Activated CD4-positive, alpha-beta T cell treated with anti-CD3 and anti-CD28 coated beads for 1 hour (primary cell): ENCODE measurements at places on chromosomes 2 and 18.

GRCh38 chr2:130972410-130972809 is 120.8 kb downstream of the FAM168B start:
- DNase-seq: no peak

DNA sequence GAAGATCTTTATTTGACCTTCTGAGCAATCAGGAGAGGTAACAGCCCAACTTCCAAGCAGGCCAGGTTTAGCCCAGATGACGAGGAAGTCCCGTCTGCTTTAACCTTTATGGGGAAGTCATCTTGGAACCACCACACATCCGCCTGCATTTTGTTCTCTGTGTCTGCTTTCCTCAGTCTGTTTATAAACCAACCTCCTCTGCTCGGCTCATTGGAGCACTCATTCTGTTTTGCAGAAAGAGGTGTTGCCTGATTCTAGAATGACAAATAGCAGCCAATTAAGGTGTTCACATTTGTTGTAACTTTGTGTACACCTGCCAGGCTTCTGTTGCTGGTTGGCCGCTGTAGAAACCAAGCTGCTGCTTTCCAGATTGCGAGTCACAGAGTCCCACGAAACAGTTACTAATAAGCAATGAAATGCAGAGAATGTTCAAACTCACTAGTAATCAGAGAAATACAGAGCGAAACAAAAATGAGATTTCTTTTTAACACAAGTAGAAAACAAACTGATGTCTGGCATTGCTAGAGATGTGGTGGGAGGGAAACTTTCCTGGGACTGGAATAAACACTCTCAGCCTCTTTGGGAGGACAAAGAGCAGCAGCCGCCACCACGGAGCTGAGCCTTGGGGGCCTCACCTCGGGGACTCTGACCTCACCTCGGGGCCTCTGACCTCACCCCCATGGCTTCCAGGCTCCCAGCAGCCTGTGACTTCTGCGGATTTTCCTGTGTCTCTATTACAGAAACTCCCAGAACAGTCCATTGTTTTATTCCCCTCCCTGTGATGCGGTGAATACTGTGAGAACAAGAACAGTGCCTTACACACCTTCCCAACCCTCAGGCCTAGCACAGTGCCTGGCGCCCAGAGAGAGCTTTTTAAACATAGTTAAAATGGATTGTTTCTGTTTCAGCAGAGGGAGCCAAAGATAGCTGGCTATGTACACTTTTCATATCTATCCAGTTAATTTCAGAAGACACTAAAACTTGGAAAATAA is 64.0 kb downstream of the MBP start:
- DNase-seq: no peak

- DNase-seq: no peak
Observed at GRCh38 chr2:59385971-59386370, 1144.8 kb upstream of the FANCL start.

- DNase-seq: no peak
Observed at GRCh38 chr2:19355931-19356544, 2.4 kb downstream of the OSR1 start.

GRCh38 chr2:145106293-145106692 is 586.4 kb upstream of the ZEB2 start:
- no peak for DNase-seq

GRCh38 chr2:59342166-59342565 is 1101.0 kb upstream of the FANCL start:
- DNase-seq: no peak

GRCh38 chr2:26772064-26773001 is 8.2 kb downstream of the SLC35F6 start:
- DNase-seq: no peak

GRCh38 chr18:74284980-74285355 is 6.8 kb downstream of the CYB5A start:
- DNase-seq: no peak

GRCh38 chr2:231803501-231804138 is 17.4 kb downstream of the COPS7B start:
- no peak for DNase-seq

DNA sequence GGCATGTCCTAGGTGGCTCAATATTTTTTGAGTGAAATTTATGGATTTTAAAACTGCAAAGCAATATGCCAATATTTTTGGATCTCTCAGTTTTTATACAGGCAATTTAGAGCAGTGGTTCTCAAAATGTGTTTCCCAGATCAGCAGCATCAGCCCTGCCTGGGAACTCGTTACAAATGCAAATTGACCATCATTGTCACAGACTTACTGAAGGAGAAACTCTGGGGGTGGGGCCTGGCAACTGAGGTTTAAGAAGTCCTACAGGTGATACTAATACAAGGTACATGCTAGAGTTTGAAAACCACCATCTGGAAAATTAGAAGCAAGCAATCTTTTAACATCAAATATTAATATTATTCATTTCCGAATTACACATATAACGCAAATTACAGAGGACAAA is 215.6 kb upstream of the PID1 start:
- no peak for DNase-seq

GRCh38 chr2:7189106-7189505 is 271.9 kb downstream of the RNF144A start:
- DNase-seq: no peak

DNA sequence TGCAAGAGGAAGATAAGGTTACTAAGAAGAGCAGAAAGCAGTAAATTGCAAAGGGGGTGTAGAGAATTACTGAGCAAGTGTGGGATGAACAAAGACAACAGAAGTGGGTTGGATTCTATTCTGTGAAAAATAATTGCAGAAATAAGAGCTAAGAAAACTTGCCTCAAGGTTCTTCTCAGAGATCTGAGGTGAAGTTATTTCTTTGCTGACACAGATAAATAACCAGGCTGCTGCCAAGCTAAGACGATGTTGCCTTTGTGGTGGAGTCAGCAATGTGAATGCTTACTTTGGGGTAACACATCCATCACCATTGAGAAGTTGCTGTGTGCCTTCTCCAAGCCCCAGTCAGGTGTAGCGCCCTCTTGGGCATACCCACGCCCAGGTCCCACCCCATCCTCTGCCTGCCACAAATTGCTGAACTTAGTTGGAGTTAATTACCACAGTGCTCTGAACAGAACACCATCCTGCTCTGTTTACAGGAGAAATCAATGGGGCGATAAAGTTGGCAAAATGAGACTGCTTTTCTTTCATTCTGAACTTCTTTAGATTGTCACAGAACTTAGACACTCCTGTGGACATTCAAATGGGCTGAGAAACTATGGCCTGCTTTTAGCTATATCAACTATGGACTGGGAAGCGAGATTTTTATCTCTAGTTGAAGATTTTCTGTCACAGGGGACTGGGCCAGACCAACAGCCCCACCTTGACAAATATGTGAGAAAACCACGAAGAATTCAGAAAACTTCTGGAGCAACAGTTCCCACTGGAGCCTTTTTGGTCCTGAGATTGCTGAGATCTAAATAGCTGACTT is 283.6 kb downstream of the TMX3 start:
- DNase-seq: no peak

GRCh38 chr2:54183972-54184371 is 68.6 kb downstream of the ACYP2 start:
- no peak for DNase-seq

DNA sequence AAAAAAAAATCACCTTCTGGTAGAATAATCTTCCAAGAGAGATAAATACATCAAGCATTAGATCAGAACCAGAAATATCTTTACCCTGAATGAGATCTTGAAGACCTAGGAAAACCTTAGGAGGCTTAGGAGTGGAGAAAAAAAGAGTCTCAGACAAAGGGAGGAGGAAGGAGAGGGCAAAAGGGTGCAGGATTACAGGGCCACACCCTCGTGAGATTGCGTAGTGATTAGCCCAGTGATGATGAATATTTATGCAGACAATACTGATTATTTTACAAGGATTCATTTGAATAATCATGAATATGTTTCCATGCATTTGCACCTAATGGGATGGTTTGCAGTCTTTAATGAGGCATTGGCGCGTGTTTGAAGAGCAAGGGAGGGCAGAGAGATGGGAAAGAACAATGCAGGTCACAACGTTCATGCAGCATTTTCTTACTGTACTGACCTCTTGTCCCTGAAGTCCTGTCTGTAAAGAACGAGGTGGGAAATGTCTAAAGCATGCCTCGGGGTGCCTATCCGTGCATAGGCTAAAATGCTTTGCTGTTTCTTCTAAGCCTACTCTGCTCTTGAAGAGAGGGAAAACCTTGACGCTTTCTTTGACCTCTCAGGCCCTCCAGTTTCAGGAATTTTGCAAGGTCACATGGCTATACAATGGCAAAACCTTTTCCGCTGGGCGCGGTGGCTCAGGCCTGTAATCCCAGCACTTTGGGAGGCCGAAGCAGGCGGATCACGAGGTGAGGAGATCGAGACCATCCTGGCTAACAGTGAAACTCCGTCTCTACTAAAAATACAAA is 18.6 kb upstream of the ZNF532 start:
- DNase-seq: no peak

DNA sequence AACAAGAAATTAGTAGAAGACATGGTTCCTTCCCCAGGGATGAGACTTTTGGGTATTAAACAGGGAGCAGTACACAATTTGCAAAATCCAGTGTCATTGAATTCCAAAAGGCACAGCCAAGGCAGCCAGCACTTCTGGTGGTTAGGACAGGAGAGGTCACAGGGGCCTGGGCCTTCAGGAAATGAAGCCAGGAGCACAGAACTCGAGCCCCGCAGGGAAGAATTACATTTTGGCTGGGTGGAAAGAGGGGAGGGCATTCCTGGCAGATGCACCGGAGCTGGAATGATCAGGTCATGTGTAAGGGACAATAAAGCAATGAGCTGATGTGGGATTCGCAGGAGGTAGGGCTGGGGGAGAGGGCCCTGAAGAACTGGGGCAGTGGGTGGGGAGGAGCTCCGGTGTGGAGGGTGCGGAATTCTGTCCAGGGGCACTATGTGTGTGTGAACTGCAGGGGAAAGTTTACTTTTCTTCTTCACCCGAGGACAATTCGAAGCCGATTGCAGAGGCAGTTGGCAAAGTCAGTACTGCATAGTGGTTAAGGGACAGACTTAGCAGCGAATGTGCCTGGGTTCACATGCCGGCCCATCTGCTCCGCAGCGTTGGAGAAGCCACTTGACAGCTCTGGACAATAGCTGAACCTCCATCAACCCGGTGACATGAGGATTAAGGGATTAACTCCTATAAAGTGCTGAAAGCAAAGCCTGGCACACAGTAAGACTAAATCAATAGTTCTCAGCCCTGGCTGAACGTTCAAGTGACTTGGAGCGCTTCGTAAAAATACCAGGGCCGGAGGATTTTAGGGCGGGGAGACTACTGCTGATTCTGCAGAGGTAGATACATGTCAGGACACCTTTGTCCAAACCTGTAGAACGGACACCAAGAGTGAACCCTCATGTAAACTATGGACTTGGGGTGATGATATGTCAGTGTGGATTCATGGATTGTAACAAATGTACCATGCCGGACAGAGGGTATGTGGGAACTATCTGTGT is 36.4 kb downstream of the ALPK2 start:
- no peak for DNase-seq

GRCh38 chr2:109139002-109139401 is 10.0 kb downstream of the SH3RF3 start:
- no peak for DNase-seq
